ENCODE measurements at places on chromosomes 13 and 19. TPM values are rescaled to one million over a fixed set of nuclear protein-coding genes. Genes with fewer than 3 reads are reported as not detected.

Gene MIA
- not detected for polyA plus RNA-seq

- DNase-seq = no peak
Observed at GRCh38 chr13:78430166-78430791, 173.1 kb downstream of the POU4F1 start.

Gene WDR88
- not detected for polyA plus RNA-seq

Gene PPM1N
- 1.6 TPM for polyA plus RNA-seq

DNA sequence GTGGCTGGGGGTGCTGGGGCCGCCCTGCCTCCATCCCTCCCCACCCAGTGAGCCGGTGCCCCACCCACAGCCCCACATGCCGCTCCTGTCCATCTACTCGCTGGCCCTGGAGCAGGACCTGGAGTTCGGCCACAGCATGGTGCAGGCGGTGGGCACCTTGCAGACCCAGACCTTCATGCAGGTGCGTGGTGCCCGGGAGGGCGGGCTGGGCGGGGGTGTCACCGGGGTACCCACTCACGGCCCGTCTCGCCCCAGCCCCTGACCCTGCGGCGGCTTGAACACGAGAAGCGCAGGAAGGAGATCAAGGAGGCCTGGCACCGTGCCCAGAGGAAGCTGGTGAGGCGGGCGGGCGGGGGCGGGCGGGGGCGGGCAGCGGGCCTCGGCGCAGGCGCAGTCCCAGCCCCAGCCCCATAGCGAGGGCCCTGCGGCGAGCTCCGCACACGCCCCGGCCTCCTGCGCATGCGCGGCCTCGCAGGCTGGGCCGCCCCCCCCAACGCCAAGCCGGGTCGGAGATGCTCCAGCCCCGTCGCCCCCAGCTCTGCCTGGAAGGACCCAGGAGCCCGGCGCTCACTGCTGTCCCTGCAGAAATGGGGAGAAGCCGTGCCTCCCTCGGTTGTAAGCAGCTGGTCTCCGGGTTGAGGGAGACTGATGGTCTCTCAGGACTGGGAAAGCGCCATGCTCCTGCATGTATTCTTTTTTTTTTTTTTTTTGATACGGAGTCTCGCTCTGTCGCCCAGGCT, 7.7 kb downstream of the ARHGAP45 start:
- no peak for DNase-seq

- no peak for DNase-seq
Observed at GRCh38 chr19:829129-829758, 1.6 kb downstream of the AZU1 start.

Data from IMR-90 (cell line).